ENCODE measurements at places on chromosomes 11 and 22.

DNA sequence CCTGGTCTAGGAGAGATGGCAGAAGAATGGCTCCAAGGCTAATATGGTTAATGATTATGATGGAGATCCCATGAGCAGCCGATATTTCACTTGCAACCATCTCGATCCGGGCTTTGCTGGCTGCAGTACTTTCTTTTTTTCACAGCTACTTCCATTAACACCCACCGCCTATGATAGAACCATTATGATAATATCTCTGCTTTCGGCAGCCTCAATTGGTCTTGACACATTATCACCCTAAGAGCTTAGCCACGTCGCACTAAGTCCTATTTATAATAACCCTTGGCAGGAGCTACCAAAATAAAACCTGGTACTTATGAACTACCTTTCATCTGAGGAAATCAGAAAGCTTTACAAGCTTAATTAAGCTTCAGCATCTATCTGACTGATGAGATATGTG lies 7.6 kb upstream of the FJX1 start:
- no peak for DNase-seq

GRCh38 chr11:32045456-32045855 lies 45.4 kb upstream of the RCN1 start:
- no peak for DNase-seq

DNA sequence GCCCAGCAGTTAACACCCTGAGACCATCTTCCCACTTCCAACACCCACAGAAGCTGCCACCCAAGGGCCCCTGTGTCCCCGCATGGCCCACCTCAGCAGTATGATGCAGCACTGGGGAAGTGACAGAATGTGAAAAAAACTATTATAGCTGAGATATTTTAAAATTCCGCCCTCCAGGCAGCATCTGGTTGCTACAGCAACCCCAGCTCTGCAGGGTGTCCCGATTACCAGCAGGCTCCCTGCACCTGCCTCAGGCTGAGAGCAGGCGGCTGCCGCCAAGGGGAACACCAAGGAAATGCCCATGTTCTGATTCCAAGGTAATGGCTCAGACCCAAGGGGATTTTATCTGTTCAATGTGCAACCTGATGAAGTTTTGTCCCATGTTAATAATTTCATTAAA lies 10.5 kb upstream of the TMEM121B start:
- DNase-seq, result no peak

DNA sequence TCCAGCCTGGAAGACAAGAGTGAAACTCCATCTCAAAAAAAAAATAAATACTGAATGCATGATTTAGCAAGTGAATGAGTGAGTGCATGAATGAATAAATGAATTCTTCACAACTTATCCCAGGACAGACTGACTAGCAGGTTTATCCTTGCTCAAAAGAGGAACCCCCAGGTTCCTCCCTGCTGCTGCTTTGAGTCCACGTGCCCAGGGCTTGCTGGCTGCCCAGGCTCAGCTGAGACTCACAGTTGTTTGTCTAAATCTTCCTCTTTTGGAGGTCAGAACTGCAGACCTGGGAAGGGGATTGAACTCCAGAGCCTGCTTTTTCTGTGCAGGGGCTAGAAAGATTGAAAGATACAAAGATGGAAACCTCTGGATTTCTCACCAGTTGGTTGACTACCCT lies 117.4 kb upstream of the TMEM45B start:
- DNase-seq, result no peak

GRCh38 chr22:37237371-37238268 lies 6.4 kb downstream of the RAC2 start:
- DNase-seq, result no peak

DNA sequence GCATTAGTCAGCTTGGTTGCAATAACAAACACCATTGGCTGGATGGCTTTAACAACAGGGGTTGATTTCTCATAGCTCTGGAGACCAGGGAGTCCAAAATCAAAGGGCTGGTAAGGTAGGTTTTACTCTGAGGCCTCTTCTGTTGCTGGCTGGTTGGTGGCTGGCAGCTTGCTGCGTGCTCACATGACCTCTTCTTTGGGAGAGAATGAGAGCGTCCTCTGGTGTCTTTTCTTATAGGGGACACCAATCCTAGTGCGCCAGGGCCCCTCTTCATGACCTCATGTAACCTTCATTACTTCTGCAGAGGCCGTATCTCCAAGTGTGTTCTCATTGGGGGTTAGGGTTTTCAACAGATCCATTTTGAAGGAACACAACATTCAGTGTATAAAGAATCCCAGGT lies 1308.3 kb downstream of the TBC1D22A start:
- no peak for DNase-seq

- peak; percentile 73 for DNase-seq
Observed at GRCh38 chr11:64971421-64972233, at the start of gene MAJIN. MAJIN (minus strand) TSS chr11:64972108; CDS start chr11:64959405, 12,703 bp downstream.

DNA sequence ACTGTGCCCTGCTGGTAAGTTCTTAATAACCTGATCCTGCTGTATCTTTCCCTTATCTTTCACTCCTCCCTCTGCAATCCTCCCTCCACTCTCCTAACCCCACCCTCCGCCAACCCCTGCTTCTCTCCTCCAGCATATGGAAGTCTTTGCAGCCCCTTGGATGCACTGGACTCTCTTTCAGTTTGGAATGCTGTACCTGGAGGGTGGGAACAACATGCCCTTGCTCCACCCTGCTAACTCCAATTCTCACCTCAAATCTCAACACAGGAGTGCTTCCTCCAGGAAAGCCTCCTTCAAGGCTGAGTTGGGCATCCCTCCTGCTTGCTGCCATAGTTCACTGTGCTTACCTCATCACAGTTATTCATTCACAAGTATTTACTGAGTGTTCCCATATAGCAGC lies 52.8 kb upstream of the LDLRAD3 start:
- DNase-seq, result no peak

GRCh38 chr11:10727146-10727851 lies 23.7 kb upstream of the CTR9 start:
- no peak for DNase-seq
